ENCODE measurements at places on chromosomes 4 and X.

DNA sequence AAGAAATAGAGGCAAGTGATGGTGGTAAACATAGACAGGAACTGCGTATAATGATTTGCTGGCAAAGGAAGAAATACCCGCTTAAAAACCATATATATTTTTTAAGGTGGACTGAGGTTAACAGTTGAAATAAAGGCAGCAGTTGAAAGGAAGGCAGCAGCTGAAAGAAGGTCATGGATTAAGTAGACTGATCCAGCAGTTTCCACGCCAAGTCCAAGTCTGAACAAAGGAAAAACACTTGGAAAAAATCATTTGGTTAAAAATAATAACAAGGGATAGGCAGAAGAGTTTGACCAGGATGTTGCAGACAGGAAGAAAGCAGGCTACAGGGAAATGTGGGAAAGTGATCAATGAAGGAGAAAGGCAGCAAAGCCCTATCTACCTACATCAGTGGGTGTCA lies 93.6 kb downstream of the AMELX start:
- DNase-seq: no peak

DNA sequence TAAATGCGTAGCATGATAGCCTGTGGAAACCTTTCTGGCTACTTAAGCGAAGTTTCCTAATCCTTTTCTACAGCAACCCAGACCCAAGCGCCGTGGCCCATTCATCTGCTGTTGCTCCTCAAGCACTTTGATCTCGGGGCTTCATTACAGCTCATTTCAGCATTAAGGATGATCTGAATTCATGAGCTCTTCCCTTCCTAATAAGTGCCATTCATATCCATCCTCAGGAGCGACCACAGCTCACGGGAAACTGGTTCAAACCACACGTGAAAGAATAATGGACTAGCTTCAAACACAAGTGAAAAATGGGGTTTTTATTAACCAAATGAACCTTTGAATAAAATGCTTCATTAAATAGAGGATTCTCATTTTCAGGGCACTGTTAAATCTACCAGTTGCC lies 202.6 kb upstream of the LEF1 start:
- no peak for DNase-seq

DNA sequence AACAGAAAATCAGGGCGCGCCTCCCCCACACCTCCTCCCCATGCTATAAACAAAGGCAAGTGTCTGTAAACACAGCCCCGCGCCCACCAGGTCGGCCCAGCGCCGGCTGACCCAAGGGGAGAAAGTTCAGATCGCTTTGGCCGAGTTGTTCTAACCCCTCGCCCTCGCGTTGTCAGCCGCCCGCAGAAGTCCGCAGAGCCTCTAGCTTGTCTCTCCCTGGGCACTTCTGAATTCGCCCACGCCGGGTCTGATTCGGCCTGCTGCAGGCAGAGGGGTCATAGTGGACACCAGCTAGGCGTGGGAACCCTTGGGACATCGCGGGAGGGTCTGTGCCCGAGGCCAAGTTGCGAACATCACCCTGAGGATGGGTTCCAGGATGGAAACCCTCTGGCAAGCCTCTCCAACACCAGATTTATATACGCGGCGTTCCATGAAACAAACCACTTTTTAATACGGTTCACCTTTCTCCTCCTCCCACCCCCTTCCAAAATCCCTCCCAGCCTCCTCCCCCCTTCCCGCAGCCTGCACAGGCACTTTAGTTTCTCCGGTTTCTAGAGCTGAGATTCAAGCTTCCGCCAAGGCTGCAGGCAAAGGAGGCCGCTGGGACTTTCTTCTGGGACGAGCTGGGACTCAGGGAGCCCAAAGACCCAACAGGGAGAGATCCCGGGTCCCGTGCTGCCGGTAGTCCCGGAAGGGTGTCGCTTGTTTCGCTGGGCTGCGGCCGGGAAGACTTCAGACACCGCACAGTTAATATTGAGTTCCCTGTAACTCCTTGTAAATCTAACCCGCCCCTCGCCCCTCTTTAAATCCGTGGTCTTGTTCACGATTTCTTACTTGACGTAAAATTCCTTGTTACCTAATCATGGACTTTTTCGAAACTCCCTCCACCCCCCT lies 4.7 kb downstream of the HAND2 start:
- no peak for DNase-seq

DNA sequence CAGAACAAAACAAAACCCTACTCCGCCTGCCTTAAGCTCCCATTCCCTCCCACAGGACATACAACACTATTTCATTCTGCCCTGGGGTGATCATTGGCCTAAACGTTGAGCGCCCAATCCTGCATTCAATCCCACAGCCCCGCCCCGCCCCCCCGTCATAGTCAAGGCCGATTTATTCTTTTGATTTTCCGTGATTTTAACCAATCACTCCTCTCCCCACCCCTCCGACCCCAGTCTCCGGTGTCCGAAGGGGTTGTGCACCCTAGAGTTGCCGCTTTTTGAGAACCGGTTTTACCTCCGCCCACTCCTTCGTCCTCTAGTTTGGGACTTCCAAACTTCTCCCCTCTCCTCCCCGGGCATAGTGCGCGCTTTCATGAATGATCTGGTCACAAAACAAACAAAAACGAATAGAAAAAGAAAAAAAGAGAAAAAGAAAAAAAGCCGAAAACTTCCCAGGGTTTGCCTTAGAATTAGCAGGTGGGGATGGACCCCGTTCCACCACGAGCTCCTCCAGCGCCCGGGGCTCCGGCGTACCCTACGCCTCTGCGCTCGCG lies 446 bp upstream of the UBE2A start:
- no peak for DNase-seq

GRCh38 chrX:135531813-135532212 lies 11.4 kb downstream of the INTS6L start:
- DNase-seq: no peak

DNA sequence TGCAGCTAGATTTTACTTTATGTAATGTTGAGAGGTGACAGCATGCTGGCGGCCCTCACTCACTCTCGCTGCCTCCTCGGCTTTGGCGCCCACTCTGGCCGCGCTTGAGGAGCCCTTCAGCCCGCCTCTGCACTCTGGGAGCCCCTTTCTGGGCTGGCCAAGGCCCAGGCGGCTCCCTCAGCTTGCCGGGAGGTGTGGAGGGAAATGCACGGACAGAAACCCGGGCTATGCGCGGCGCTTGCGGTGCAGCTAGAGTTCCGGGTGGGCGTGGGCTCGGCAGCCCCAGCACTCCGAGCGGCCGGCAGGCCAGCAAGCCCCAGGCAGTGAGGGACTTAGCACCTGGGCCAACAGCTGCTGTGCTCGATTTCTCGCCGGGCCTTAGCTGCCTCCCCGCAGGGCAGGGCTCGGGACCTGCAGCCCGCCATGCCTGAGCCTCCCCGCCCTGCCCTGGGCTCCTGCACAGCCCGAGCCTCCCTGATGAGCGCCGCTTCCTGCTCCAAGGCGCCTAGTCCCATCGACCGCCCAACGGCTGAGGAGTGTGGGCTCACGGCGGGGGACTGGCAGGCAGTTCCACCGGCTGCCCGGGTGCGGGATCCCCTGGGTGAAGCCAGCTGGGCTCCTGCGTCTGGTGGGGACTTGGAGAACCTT lies 128.7 kb downstream of the GASK1B start:
- no peak for DNase-seq

- no peak for DNase-seq
Observed at GRCh38 chr4:62399242-62399641, 1199.1 kb downstream of the ADGRL3 start.

DNA sequence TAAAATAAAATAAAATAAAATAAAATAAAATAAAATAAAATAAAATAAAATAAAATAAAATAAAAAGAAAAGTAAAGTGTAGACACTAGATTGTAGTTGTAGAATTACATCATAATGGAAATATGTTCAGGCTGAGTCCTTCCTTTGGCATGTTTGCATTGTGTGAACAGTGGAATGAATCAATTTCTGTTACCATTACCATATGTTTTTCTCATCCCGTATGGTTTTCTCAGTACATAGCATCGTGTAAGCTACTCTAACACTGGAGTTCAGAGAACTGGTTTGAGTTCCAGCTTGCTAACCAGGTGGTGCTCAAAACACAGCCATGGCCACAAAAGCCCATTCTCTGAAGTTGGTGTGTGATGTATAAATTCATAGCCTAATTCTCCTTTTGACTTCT lies 45.9 kb downstream of the USP11 start:
- no peak for DNase-seq

DNA sequence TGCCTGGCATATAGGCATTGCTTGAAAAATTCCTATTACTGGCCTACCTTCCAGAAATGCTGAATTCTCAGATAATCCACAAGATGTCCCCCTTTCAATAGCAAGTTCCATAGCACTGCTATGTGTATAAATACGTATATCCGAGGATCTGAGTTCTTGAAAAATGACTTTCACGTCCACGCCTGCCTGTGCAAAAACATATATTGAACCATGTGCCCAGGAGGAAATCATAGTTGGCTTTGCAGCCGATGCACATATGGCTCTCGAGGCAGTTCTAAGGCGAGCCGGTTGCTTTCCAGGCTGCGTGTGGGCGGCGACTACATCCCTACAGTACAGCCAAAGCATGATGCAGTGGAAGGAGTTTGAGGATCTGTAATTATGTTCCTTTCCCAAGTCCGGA lies 55.4 kb upstream of the ESX1 start:
- no peak for DNase-seq

- no peak for DNase-seq
Observed at GRCh38 chr4:1113311-1114009, at the start of gene RNF212. Gene RNF212, minus strand, starts transcription at chr4:1113564. Its CDS starts 100 bp downstream, at chr4:1113464.

DNA sequence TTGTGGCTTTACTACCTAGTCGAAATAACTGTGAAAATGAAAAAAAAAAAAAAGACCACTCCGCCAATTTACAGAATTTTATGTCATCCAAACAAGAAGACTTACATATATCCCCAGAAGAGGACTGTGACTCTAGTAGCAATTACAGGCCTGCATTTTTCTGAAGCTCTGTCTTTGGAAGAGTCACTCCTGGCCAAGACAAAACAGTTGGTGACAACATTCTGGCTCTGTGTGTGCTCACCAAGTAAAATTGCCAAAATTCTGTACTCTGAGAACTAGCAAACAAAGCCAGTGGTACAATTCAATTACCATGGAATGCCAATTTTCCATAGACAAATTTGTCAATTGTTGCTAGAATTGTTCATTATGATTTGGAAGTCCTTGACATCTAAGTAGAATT lies 311.1 kb downstream of the PDGFC start:
- no peak for DNase-seq

- DNase-seq: no peak
Observed at GRCh38 chr4:158590306-158590705, 68.6 kb downstream of the RXFP1 start.

GRCh38 chrX:123230798-123231197 lies 46.7 kb downstream of the GRIA3 start:
- DNase-seq: no peak

DNA sequence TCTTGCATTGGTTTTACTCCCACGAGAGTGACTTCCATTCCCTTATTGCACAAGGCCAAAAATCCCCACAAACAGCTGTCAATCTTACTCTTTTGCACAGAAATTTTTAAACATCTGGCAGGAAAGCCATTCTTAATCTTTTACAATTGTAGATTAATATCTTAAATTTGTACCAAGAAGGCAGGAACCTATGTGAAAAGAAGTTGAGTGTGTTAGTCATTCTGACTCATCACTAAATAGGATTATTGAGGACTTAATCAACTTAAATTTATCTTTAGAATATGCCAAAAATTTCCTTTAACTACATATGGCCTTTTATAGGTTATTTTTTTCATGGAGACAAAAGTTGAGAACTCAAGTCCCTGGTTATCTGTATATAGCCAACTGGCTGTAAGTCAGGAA lies 49.0 kb upstream of the VEGFC start:
- DNase-seq: peak; percentile 47

DNA sequence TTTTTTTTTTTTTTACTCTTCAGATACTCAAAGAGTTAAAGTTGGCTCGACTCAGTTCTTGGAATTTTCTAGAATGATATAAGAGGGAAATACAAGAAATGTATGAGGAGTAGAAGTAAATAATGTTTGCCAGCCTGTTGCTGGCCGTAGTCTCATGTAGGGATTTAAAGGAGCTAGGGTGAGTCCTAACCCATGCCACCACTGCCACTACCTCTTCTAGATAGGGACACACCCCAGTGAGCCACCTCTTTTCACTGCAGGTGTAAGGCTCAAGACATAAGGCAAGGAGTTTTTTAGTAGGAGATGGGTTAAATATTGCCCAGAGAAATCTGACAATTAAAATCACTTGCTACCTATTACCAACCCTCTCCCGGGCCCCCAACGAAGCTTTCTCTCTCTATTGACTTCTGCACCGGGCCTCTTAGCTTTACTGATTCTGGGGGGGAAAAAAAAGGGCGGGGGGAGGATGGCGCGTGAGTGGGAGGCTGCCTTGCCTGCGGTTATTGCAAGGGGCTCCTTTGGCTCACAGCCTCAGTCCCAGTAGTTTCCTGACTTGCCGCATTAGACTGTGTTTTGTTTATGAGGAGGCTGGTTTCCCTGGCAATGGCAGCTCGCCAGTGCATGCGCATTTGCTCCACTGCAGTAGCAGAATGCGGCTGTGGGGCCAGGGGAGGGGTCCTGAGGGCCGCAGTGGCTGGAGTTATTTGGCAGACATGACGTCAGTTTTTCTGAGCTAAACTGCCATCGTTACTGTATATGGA lies 3.0 kb downstream of the LINC00632 start:
- no peak for DNase-seq

GRCh38 chr4:119697887-119698393 lies 69.3 kb upstream of the PDE5A start:
- no peak for DNase-seq

DNA sequence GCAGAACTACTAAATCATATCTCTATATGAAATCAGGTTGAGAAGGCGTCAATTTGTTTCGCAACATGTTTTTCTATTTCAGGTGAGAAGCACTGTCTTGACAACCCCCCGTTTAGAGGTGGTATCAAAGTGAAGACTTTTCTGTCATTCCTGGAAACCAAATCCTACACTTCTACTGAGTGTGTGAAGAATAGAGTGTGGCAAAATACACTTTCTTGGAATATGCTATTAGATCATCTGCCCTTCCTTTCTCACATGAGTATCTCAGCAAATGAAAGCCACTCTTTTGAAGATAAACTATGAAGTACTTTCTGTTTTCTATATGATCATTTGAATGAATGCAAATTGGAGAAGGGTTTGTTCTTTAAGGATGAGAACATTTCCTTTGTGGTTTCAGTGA lies 174.0 kb upstream of the FMR1 start:
- DNase-seq: no peak

- DNase-seq: no peak
Observed at GRCh38 chrX:43880425-43880824, 1.8 kb downstream of the MAOB start.

GRCh38 chrX:30806187-30806728 lies 82.8 kb downstream of the TAB3 start:
- no peak for DNase-seq

- DNase-seq: no peak
Observed at GRCh38 chr4:119774840-119775239, 146.2 kb upstream of the PDE5A start.

GRCh38 chr4:173371292-173372192 lies 788 bp downstream of the SAP30 start:
- peak; percentile 65 for DNase-seq

- no peak for DNase-seq
Observed at GRCh38 chr4:18980516-18981233, 959.1 kb upstream of the LCORL start.

GRCh38 chr4:169234137-169234855 lies 36.5 kb downstream of the SH3RF1 start:
- no peak for DNase-seq

All from kidney capillary endothelial cell (primary cell).